ENCODE measurements at places on chromosomes 6 and 20.

DNA sequence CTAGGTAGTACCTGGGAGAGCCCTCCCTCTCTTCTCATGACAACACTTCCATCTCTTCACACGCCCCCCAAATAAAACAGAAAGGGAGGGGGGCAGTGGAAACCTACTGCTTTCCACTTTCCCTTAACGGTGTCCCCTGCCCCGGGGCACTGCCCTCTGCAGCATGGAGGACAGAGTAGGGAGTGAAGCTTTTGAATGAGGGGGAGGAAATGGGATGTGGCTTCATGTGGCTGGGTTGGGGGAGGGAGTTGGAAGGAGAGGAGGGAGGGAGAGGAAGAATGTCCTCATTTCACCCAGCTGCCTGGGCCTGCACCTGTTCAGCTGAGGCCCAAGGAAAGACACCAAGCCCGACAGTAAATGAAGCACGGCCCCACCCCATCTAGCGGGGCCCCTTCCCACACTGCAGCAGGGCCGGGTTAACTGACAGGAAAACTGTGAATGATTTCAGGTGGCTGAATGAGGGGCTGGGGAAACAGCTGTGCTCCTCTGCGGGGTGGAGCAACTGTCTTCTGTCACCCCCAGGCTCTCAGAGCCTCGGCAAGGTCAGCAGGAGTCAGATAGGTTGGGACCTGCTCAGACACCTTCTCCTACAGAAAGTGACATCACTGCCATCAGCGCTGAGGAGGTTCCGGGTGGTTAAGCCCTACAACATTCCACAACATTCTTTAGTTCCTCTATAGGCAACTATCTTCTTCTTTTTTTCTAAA is 40.0 kb upstream of the TAF8 start:
- no peak for DNase-seq

- peak; percentile 61 for DNase-seq
These were observed at the start of gene PLCB1 for GRCh38 chr20:8131598-8132483. Gene PLCB1, plus strand, starts transcription at chr20:8132266. Its CDS starts 386 bp downstream, at chr20:8132652.

GRCh38 chr6:38141085-38141484 is 321.6 kb downstream of the ZFAND3 start:
- DNase-seq: no peak

- no peak for DNase-seq
These were observed 96.2 kb upstream of the MPC1 start for GRCh38 chr6:166478782-166479592.

DNA sequence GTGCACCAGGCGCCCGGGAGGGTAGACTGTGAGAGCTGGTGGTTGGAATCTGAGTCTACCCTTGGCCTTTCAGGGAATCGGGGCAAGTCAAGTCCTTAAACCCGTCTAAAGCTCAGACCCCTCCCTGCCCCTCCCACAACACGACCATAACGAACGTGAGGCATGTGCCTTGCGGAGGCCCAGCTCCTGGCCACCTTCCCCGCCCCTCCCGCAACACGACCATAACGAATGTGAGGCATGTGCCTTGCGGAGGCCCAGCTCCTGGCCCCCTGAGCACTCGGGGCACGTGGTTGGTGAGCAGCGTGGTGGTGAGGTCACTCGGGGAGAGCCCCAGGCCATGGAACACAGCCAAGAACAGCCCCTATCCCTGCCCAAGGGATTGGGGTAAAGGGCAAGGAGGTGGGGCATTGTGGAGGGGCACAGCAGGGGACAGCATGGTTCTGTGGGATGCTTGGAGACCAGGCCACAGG is 132.2 kb downstream of the TAF4 start:
- DNase-seq: no peak

GRCh38 chr20:40892642-40893041 is 136.0 kb upstream of the TOP1 start:
- no peak for DNase-seq

GRCh38 chr6:87697581-87698546 is 4.2 kb downstream of the AKIRIN2 start:
- no peak for DNase-seq

DNA sequence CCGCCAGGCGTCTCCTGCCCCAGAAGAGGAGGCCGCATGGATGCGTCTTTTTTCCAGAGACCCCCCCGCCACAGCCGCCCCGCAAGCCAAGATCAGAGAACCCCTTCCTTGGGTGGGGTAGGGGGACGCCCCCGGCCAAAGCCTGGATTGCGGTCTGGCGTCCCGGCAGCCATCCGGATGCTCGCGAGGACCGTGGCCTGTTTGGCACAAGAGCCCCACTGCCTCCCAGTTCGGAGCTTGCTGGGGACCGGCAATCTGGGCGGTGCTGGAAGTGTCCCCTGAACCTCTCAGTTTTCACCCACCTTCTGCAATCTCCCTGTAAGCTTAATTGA is 924 bp downstream of the FAM162B start:
- DNase-seq: no peak

- DNase-seq: no peak
These were observed 46.1 kb downstream of the RSPO3 start for GRCh38 chr6:127164565-127164964.

DNA sequence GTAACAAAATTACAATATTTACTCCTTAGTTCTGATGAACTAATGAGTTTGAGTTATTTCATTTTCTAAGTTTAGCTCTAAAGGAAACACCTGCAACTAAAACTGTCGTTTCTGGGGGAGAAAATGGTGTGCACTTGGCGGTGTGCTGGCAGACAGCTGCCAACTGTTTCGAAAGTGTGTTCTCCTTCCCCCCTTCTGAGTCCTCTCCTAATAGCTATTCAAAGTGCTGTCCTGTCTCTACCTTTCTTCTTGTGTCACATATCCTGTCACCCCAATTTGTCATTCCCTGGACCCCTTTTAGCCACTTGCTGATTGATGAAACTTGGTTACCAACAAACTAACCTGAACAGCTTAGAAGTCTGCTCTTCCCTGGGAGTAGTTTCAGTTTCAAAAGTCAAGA is 4.9 kb upstream of the UBE2J1 start:
- DNase-seq: no peak

DNA sequence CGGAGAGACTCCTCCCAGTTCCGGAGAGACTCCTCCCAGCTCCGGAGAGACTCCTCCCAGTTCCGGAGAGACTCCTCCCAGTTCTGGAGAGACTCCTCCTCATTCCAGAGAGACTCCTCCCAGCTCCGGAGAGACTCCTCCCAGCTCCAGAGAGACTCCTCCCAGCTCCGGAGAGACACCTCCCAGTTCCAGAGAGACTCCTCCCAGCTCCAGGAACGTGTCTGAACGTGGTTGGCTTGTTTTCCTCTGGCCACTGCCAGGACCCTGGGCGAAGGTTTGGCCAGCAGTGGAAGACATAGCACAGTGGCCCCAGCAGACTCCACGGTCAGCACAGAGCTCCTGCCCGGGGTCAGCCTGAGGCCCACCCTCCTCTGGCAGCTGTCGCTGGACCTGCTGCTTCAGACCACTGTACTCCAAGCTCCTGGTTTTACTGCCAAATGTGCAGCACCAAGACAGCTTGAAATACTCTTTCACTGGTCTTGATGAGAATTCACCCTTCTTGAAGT is 122.3 kb upstream of the AFDN start:
- no peak for DNase-seq

- no peak for DNase-seq
These were observed 389.7 kb upstream of the JARID2 start for GRCh38 chr6:14856177-14856576.

DNA sequence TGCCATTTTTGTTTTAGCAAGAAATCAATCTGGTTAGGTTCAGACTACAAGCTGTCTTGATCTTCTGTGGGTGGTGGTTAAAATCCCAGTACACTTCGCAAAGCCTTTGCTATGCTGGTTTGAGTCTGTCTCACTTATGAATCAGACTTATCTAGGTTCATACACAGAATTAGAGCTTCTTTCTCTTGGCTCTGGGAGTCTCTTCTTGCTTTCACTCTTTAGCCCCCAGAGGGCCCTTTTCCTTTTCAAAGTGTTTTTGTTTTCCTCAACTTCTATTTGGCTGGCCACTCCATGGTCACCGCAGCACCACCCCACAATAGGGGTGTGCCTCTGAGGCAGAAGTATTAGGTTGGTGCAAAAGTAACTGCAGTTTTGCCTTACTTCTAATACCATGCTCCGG is 21.3 kb downstream of the ECI2 start:
- no peak for DNase-seq

- DNase-seq: no peak
These were observed 27.8 kb upstream of the CRIP3 start for GRCh38 chr6:43336382-43336781.

DNA sequence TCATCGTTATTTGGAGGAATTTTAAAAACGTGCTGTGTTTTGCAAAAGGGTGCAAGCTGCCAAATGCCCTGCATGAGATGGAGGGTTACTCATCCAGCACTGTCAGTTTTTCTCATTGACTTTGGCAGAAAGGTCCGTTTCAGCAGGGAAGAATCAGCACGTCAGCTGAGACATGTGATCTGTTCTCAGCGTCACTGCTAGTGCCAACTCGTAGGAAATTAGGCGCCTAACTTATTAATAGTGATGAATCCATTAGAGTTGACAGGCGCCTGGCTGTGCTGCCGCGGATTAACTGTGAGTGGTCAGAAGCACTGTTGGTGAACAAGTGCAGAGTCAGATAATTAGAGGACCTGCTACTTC is 175.5 kb upstream of the FOXQ1 start:
- no peak for DNase-seq

GRCh38 chr20:3188823-3189413 is 15.6 kb downstream of the DDRGK1 start:
- no peak for DNase-seq

- no peak for DNase-seq
These were observed 274.1 kb downstream of the TFAP2A start for GRCh38 chr6:10140824-10141223.

DNA sequence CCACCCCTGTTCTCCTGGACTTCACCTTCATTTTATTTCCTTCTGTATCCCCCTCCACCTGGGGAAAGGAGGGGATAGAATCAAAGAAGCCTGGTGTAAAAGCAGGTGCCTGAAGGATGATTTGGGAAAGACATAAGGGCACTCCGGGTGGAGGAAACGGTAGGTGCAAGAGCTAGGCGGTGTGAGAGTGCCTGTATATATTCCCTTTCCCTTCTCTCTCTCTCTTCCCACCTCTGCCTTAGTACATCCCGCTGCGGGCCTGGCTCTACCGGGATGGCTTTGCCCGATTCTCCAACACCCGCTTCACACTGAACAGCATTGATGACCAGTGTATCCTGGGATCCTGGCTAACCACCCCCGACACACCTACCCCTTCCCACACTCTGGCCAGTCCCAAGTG is 26.2 kb downstream of the PDRG1 start:
- no peak for DNase-seq

DNA sequence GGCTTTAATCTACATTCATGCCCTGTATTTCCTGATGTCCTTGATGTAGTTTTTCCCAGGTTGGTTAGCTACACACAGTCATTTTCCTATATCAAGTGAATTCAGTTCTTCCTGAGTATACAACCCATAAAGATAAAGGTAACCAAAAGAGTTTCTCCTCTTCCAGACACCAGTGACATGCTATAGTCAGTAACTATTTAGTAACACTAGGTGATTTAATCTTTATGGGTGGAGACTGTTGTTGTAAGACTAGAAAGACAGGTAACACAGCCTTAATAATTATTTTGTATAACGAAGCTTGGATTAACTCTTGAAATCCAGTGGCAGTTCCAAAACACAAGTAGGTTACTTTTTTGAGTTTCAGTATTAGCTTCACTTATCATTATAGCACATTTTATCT is 17.6 kb downstream of the MCUR1 start:
- no peak for DNase-seq

DNA sequence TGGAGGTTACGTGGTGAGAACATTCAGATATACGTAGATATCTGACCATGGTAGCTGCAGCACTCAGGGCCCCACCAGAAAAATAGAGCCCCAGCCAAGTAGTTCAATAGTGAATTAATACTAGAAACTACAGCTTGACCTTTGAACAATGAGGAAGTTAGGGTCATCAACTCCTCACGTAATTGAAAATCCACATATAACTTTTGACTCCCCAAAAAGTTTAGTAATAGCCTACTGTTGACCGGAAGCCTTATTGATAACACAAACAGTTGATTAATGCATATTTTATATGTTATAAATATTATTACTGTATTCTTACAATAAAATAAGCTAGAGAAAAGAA is 117.9 kb downstream of the SNX5 start:
- no peak for DNase-seq

Data from stimulated activated CD4-positive, alpha-beta T cell treated with anti-CD3 and anti-CD28 coated beads, Interleukin-2, amount 100 ng/mL, for 48 hours (primary cell).